COLO829 (cell line): ENCODE measurements at places on chromosomes 12 and 14.

DNA sequence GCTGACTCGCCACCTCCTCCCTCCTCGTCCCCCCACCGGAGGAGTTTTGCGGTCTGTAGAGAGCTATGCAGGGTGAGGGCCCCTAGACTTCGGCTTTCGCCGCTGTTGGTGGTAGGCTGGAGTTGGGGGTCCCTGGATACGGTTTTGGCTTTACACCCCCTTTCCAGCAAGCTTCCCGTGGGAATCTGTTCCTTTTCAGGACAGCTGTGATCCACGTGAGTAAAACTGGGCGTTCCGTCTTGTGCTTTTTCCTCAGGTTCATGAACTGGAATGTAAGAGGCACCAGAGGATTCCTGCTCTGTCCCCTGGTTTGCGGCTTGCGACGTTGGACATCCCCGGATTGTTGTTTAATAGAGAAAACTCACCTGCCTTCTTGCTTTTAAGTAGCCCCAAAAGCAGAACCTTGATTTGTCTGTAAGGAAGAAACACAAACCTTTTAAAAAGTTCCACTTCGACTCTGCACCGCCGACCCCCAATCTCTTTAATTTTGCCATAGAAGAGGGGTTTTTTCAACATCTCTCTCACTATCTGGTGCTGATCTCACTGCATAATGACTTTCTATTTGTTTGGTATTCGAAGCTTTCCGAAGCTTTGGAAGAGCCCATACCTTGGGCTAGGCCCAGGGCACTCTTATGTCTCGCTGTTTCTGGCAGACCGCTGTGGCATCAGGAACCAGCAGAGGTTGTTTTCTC lies 490 bp downstream of the PRORP start:
- peak; percentile 45 for DNase-seq

GRCh38 chr12:93892423-93893268 lies 215.5 kb downstream of the CRADD start:
- DNase-seq: no peak

- no peak for DNase-seq
Measured at GRCh38 chr12:19447386-19447785, 8.1 kb downstream of the AEBP2 start.

GRCh38 chr12:11633968-11634367 lies 15.5 kb upstream of the ETV6 start:
- DNase-seq: no peak

GRCh38 chr12:64627771-64628170 lies 17.5 kb downstream of the RASSF3 start:
- no peak for DNase-seq

DNA sequence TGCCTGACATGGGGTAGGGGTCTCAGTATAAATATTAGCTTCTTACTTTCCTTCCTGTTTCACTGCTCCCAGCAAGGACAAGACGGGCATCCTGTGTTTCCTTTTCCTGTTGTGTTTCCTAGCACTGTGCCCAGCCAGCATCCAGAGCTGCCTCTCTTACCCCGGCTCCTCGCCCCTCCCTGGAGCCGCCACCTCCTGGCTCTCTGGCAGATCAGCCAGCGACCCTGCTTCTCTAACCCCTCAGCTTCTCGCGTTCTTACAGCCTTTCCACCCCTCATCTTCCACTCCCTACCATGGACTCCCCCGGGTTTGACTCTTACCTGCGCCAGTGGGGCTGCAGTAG lies 17.8 kb downstream of the HDAC7 start:
- DNase-seq: no peak

- no peak for DNase-seq
Measured at GRCh38 chr14:79021766-79022165, 851.6 kb downstream of the NRXN3 start.

- no peak for DNase-seq
Measured at GRCh38 chr14:61577506-61577931, 117.8 kb upstream of the HIF1A start.

- no peak for DNase-seq
Measured at GRCh38 chr14:100398044-100398443, 74.9 kb downstream of the SLC25A47 start.

DNA sequence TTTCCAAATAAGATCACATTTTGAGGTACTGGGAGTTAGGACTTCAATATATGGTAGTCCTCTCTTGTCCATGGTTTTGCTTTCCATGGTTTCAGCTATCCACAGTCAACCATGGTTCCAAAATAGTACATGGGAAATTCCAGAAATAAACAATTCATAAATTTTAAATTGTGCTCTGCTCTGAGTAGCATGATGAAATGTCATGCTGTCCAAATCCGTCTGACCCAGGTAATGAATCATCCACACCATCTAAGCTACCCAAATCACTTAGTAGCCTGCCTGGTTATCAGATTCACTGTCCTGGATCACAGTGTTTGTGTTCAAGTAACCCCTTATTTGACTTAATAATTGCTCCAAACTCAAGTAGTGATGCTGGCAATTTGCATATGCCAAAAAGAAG lies 197.9 kb downstream of the TMTC3 start:
- DNase-seq: no peak

DNA sequence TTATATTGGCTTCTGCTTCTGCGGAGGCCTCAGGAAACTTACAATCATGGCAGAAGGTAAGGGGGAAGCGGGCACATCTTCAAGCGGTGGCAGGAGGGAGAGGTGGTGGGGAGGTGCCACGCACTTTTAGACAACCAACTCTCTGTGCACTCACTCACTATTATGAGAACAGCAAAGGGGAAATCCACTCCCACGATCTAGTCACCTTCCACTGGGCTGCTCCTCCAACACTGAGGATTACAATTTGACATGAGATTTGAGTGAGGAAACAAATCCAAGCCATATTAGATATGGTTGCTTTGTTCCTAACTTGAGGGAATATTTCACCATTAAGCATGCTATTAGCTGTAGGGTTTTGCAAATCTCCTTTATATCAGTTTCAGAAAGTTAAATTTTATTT lies 80.3 kb downstream of the UNC79 start:
- no peak for DNase-seq
